ENCODE measurements at places on chromosomes 12 and 14.

- no peak for ATAC-seq
Observed at GRCh38 chr12:25979563-25979962, 21.1 kb downstream of the RASSF8 start.

GRCh38 chr14:59117754-59118528 is 70.5 kb upstream of the DAAM1 start:
- no peak for ATAC-seq

DNA sequence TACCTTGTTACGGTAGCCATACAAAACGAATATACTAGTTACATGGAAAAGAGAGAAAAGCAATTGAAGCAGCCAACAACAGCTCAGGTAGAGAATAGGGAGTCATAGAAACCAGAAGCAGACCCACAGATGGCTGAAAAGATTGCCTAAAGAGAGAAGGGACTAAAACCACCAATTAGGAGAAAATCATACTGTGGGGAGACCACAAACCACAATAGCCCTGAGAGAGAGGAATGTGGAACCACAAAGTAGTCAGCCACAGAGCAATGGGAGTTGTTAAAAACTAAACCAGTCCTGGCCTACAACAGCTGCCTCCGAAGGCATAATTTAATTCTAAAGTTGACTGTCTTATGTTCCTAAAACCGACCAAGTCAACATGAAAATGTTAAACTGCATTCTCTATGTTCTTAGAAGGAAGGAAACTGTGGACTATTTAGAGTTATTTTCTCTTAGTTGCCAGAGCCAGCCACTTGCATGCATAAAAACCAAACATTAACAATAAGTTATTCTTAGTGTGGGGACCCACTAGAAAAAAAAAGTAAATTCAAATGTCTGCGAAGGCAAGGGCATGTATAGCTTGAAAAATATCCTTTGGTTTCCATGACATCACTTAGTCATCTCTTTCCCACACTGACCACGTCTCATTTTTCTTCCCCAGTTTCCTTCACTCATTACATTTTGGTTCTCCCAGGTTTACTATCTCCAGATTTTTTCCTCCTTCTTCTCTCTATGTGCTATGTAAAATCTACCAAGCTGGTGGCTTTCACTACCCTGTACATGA is 398.1 kb downstream of the NOVA1 start:
- ATAC-seq = no peak

DNA sequence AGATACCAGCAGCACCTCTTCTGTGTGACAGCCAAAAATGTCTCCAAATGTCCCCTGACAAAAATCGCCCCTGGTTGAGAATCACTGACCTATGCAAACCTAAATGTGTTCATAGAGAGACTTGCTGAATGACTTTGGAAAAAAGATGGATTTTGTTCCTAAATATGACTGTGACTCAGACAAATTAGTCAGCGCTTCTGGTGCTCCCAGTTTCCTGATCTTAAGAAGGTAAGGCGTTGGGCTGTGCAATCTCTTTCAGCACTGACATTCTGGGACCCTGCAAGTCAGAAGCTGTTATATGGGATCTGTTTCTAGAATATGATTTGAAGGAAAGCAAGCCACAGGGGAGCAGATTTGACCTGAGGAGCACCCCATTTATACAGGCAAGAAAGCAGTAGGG is 90.6 kb upstream of the PWP1 start:
- no peak for ATAC-seq

DNA sequence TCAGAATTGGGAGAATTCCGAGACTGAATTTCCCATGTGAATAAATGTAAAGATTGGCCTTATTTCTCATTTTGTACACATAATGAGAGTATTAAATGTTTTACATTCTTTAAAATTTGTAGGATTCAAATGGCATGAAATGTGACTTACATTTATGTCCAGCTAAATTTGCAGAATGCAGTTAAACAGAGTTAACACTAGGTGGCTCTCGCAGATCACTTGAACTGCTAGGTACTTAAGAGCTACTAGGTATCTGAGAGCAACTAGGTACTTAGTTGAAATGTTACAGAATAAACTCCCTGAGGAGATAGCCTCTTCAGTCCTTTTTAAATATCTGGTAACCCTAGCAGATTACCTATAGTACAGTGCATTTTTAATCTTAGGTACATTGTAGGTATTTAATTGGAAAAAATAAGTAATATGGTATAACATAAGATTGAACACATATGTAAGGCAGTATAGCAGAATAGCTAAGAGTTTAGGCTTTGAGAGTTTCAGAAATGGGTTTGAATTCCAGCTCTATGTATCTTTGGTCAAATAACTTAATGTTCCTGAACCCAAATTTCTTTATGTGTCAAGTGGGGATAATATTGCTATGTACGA is 73.8 kb downstream of the KIAA0586 start:
- no peak for ATAC-seq

DNA sequence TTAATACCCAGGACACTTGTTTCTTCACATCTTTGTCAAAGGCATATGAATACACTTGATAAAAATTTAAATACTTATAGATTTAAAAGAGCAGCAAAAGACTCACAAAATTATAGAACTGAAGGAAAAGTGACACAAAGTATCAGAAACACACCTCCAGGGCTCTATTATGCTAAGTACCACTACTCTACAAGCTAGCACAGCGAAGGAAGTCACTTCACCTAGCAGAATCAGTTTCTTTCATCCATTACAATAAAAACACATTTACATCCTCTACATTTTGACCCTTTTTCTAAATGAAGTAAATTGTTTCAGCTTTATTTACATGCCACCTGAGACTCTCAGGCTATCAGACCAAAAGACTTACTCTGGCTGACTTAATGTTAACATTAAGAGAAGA is 26.6 kb upstream of the PTPRB start:
- no peak for ATAC-seq
